ENCODE measurements at places on chromosomes 16 and 17. TPM values are rescaled to one million over a fixed set of nuclear protein-coding genes. Genes with fewer than 3 reads are reported as not detected.

SLC5A11 gene
- total RNA-seq, result 0.40 TPM

CTRB1 gene
- not detected for total RNA-seq

TBC1D26 gene
- not detected for total RNA-seq

TMEM238L gene
- total RNA-seq, result not detected

MYCBPAP gene
- total RNA-seq, result 0.57 TPM

ZP2 gene
- total RNA-seq, result not detected

PLCD3 gene
- 151 TPM for total RNA-seq

ABCC11 gene
- total RNA-seq, result 0.20 TPM

TMEM132E gene
- not detected for total RNA-seq

SLC13A5 gene
- 0.12 TPM for total RNA-seq

PMFBP1 gene
- total RNA-seq, result 0.05 TPM

PSMD7 gene
- 183 TPM for total RNA-seq

FBF1 gene
- total RNA-seq, result 8.9 TPM

ALOX12 gene
- not detected for total RNA-seq

RRAD gene
- total RNA-seq, result 12.1 TPM

TBC1D3E gene
- not detected for total RNA-seq
